ENCODE measurements at places on chromosomes 16 and 17.
A peak's percentile ranks its signal among the peaks of the same experiment; 100 is the strongest.

DNA sequence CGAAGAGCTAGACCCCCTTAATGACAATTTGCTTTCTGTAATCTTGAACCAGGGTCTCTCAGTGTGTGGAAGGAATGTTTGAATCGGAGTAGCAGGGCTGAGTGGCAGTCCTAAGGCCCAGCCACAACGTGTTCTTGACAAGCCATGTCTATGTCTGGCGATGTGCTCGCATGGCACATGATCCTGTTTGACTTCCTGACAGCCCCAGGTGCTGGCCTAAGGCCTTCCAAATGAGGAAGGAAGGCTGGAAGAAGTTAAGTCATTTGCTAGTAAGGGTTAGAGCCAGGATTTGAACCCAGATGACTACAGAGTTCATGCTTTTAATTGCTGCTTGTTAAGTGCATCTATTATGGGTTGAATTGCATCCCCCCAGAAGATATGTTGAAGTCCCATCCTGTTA lies 486.7 kb downstream of the MAF start:
- no peak for DNase-seq

DNA sequence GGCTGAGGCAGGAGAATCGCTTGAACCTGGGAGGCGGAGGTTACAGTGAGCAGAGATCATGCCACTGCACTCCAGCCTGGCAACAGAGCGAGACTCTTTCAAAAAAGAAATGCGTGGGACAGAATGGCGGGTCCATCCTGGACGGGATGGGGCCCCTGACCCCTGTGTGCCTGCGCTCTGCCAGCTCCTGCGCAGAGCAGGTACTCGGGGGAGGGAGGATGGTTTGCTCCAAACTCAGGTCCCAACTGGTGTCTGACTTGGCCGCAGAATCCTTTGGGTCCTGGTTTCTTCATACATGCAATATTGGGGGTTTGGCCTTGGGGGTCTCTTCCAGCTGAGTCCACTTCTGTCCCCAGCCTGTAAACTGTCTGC lies 10.4 kb downstream of the CHMP6 start:
- no peak for DNase-seq

DNA sequence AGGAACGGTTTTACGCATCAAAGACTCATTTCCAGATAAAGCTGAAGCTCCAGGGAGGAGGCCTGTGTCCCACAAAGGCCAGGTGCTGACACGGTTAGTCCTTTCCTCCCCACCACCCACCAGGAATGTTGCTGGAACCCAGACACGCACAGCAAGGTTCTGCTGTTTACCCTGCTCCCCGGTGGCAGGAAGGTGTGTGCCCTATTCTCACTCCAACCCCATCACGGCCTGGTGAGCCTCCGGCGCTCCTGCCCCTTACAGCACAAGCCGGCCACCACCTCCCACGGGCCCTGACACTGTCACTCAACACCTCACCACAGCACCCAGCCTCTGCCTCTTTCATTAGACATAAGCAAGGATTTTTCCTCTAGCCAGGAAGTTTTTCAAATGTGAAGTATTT lies 47.8 kb downstream of the ANKRD11 start:
- no peak for DNase-seq

DNA sequence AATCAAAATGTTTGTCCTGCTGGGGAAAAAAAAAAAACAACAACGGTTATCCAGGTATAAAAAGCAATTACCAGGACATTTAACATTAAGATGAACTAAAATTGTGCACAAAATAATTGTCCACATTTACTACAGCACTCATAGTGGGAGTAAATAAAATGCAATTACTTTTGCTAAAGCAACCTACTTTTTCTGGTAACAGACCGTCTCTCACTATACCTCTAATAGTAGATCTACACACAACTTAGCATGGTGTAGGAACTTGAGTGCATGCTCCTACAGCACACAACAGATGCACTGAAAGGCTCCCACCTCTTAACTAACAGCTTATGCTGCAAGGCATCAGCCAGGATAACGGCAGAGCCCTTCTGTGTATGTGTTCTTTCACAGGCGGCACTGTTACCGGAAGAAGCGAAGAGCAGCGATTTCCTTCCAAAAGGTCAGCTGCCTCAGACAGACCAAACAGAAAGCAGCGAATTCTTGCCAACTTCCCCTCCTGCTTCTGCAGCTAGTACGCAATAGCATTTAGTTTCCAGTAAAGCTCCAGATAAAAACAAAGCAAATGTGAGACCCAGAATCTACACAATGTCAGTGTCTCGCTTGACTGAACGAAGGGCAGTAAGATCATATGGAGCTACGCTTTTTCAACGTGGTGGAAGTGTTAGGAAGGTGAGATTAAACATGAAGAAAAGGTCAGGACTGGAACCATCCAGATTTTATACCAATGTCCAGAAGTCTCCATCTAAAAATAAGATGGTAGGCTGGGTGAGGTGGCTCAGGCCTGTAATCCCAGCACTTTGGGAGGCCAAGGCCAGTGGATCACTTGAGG lies 27.6 kb downstream of the STAT5B start:
- DNase-seq: peak; percentile 77

- no peak for DNase-seq
These were observed 6.1 kb upstream of the TNRC6C start for GRCh38 chr17:77952368-77952767.

DNA sequence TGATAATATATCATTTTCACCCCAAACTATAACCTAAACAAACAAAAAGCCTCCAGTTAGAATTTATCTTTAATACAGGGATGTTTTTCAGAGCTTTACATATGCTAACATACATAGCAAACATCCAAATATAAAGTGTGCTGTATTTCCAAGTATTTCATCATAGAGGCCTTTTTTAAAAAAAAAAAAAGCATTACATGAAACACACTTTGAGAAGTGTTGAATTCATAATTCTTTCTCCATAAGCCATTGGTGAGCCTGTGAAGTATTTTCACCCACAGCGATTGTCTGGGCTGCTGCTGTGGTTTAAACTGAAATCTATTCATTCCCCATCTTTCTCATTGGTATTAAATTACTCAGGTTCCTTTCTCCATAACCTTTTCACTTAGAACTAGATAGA lies 503.4 kb upstream of the CDH8 start:
- DNase-seq: no peak

DNA sequence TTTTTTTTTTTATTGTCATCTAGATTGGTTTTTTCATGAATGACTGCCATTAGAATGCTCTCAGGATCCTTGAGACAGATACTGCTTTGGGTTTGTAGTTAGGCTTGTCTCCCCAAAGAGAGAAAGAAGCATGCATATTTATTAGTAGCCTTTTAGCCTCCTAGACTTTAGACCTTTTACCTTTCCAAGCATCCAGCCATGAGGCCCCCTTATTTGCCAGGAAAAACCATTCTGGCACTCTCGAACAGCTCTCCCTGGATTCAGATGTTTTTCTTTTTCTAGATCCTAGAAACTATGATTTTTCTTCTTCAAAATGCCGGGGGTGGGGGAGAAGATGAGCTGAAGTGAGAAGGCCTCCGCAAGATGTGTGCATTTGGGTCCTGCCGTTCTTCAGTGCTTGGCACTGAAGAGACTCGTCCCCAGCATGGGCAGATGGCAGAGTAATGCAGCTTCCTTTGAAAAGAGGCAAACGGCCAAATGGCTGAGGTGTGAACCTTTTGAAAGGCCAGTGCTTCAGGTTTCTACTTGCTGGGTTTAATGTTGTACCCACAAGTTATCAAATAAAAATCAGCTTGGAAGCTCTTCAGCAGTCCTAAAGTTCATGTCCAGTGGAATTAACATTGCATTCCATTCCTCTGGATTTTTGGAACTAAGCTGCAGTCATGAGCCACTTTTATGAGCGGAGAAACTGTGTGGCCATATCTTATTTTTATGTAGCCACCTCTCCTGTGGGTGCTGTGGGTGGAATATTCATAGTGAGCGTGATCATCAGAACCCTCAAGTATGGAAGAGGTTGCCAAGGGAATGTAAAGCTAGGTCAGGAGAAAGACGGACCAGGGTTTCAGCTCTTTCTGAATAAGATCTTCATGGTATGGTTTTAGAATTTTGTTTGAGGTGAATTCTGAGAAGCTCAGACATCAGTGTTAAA lies 7.2 kb downstream of the SOCS7 start:
- no peak for DNase-seq

DNA sequence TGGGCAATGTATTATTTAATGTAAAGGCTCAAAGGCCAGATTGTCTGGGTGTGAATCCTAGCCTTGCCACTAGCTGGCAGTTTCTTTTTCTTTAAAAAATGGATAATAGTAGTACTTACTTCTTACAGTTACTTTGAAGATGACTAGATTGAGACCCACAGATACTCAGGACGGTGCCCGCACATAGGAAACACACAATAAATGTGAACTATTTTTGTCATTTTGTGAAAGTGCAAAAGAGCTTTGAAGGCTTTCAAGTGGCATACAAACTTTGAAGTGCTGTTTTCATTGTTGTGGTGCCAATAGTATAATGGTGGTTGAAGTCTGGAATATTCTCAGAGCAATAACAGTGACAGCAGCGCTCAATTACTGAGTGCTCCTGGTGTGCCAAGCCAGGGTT lies 63.6 kb downstream of the OTOA start:
- DNase-seq: no peak

- no peak for DNase-seq
These were observed 53.5 kb upstream of the CIBAR2 start for GRCh38 chr16:85165781-85166180.

DNA sequence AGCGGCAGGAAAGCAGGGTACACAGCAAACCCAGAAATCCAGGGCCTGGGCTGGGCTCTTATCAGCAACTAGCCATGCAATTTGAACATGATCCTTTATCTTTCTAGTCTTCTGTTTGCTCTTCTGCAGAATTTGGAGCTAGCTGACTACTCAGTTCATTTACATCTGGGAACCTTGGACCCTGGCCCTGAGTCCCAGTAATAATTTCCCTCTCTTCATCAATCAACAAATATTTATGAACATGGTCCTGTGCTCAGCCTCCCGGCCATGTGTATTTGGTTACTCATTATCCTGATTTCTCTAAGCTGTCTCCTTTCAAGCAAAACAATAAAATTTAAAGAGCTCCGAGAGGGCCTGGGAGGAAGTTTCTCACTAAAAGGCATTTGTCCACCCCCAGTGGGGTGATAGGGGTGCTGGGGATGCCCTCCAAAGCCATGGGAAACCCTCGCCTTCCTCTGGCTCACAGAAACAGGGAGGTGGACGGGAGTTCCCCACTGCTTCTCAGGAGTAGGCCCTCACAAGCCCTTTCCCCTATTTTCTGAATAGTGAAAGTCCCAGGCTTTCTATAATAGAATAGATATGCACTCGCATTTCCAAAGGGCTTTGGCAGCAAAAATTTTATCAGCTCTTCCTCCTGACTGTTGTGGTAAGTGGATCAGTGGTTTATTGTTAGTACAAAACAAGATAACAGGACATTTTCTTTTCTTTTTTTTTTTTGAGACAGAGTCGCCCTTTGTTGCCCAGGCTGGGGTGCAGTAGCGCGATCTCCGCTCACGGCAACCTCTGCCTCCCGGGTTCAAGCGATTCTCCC lies 6.9 kb upstream of the WDR59 start:
- DNase-seq: no peak

- DNase-seq: no peak
These were observed 275.5 kb upstream of the N4BP1 start for GRCh38 chr16:48885471-48885870.

GRCh38 chr17:64081802-64082799 lies 47.8 kb downstream of the ERN1 start:
- no peak for DNase-seq

- no peak for DNase-seq
These were observed 11.9 kb upstream of the SHCBP1 start for GRCh38 chr16:46632778-46633733.

- no peak for DNase-seq
These were observed 51.7 kb downstream of the CMC2 start for GRCh38 chr16:80954985-80955384.

DNA sequence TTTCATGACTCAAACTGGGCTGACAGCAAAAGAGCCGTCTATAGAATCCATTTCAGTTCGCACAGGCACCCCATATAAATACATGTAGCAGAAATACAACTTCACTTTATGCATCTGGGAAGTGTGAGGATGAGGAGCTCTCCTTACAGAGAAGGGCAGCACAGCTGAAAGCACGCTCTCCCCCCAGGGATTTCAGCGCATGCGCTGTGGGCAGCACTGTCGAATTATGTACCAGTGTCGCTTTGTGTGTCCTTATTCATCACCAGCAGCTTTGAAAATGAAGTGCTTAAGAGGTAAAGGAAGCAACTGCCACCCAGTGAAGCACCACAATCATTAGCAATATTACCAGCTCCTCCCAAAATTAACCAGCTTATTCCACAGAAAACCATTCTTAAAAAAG lies 39.9 kb downstream of the CEP95 start:
- no peak for DNase-seq

DNA sequence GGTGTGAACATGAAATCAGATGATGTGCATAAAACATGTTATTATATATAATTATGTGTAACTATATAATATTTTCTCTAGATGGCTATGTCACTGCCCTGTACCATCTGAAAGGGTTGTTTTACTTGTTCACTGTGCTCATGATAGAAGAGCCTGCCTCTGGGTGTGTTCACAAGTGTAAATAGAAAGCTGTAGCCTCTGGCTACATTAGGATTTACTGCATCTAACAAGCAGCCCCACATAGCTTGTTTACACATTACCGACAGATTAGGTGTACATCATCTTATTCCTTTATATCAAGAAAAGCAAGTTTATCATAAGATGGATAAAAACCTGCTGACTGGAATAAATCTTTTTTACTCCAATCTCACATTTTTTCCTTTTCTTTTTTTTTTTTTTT lies 46.1 kb downstream of the CHD9 start:
- DNase-seq: no peak

DNA sequence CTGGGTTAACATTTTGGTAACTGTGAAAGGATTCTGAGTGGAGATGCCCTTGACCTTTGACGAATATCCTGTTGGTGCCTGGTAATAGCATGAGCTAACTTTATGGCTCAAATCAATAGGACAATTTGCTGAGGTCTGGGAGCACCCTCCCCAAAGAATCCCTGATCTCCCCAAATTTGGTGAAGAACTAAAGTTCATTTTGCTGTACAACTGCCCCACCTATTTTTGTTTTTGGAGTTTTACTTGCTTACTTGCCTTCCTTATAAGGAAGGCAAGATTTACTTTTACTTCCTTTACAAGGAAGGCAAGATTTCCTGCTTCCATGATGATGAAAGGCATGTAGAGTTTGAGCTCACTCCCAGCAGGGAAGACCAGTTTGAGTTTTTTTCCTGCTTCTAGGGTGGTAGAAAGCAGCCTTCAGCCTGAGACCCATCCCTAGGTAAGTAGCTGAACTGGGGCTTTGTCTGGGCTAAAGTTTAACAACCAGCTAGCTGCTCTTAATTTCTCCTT lies 2.8 kb downstream of the KRTAP4-9 start:
- no peak for DNase-seq

DNA sequence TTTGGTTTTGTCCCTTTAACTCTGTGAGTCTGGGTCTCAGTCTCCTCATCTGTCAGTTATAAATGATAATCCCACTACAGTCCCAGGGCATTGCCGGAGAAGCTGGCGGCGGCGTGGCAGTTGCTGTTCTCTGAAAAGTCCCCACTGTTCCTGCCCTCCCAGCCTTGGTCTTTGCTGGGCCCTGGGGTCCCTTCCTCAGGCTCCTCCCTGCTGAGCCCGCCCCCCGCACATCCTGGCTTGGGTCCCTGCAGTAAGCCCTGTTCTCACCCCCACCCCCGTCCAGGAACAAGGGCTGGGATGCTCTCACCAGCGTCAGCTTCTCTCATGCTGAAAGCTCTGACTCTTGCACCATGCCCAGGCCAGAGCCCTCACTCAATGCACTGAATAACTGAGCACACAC lies 35.3 kb upstream of the PEMT start:
- DNase-seq: no peak
